ENCODE measurements at places on chromosomes 4 and X.

- DNase-seq: peak; percentile 62
Measured at GRCh38 chr4:56821381-56822243, at the start of gene SPINK2. SPINK2 (minus strand) TSS chr4:56821701; CDS start chr4:56821662, 39 bp downstream.

GRCh38 chrX:23317799-23318724 is 16.6 kb upstream of the PTCHD1 start:
- DNase-seq: no peak

GRCh38 chr4:69120870-69121269 is 24.6 kb downstream of the UGT2B7 start:
- no peak for DNase-seq

- no peak for DNase-seq
Measured at GRCh38 chrX:85941275-85941674, 106.1 kb downstream of the CHM start.

- DNase-seq: no peak
Measured at GRCh38 chr4:139142087-139142486, 34.9 kb downstream of the ELF2 start.

DNA sequence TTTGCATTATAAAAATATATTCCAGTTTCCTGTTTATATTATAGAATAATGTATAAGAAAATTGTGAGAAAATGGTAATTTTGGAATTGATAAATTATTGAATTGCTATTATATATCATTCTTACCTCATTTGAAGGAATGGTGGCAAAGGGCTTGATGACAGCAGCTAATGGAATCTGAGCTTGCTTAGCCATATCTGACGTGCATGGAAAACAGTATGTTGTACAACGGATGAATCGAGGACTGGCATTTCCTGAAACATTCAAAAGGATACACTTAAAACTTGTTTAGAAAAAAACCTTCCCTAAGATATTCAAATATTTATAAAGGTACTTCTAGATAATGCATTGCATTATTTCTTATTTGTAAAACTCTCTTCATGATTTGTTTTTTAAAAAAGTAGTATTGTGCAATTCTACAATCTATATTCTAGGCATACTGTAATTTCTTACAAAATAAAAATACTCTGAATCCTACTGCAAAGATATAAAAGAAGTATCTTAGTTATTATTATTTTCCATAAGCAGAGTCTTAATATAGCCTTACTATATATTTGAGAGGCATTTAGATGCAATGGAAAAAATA is 38.3 kb downstream of the SEC24D start:
- no peak for DNase-seq

- no peak for DNase-seq
Measured at GRCh38 chrX:13427441-13428052, 107.7 kb upstream of the ATXN3L start.

DNA sequence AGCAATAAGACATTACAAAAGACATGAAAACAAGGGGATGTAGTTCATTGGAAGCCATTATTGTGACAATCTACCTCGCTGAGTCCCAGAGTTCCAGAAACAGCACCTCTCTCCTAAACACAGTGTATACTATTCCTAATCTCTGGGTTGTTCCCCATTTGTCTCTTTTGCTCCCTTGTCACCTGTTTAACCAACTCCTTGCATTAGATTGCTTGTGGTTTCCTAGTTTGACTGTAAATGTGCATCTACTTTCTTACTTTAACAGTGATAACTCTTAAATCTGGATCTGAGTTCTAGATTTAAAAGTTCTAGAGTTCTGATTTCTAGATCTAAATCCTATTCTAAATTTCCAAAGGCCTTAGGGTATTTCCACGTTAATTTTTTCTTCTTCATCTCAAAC is 71.6 kb upstream of the TET2 start:
- no peak for DNase-seq

All from activated T-helper 1 cell treated with Interleukin-2 at 50 U/mL for 16 hours (primary cell).